ENCODE measurements at places on chromosomes 11 and 22.

DNA sequence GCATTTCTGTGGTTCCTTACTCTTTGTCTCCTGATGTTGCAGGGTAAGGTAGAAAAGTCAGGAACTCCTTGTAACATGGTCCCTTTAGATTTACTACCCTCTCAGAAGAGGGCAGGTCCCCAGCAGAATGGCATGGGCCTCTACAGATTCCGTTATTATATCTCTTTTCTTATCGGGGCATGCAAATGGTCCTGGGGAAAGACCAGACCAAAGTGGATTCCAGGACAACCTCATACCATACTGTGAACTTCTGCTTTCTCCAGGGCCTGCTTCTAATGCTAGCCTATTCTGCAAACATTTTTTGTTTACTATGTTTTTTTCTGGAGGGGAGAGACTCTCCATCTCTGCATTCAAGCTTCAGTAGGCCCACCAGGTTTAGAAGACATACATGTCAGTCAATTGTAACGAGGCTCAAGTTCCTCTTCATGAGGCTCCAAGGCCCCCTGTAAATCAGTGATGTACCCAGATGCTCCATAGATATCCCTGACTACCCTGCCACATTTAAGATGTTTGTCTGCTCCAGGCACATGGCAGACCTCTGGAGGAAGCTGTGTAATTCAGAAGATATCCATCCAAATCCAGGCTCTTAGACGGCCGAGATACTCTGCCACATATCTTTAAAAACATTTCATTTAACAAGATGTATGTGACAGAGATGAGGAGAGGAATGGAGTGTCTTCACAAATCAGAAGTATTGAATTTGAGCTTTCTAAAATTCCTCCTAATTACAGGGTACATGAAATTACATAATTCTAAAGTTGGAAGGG is 8.5 kb upstream of the ME3 start:
- no peak for DNase-seq

- no peak for DNase-seq
Observed at GRCh38 chr11:65113839-65114238, 2.2 kb downstream of the TM7SF2 start.

DNA sequence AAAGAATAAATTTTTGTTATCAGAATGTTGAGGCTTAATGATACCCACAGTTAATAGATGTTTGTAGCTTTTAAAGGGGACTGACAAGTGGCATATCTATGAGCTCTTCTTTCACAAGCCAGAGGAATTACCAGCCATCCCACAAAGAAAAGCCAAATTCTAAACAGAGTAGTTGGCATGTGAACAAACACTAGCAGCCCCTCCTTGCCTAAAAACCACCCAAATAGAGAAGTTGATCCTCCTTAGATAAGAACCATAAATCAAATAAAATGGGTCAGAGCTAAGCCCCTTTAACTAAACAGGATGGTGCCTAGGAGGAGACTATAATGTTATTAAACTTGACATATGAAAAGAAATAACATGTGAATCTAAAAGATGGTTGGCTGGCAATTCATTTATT is 11.4 kb downstream of the LPXN start:
- DNase-seq: no peak

- DNase-seq: peak; percentile 77
Observed at GRCh38 chr11:65036931-65037330, 4.1 kb upstream of the SAC3D1 start.

DNA sequence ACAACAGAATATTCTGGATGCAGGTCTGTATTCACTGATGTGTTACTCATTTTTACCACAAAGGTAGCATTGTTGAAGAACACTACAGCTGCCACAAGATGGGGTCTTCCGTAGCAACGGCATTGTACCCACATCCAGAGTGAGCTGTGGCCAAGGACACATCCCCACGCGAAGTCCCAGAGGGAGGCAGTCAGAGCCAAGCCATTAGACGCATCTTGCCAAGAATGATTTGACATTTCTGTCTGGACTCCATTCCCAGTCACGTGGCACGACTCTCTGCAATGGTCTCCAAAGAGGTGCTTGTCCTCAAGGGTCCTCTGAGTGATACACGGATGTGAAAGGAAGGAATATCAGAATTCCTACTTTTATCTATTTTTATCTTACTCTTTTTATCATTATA is 15.5 kb downstream of the OPCML start:
- no peak for DNase-seq

GRCh38 chr11:78635814-78636506 is 61.3 kb upstream of the NARS2 start:
- DNase-seq: no peak

- DNase-seq: no peak
Observed at GRCh38 chr11:1230456-1231395, 7.9 kb downstream of the MUC5B start.

DNA sequence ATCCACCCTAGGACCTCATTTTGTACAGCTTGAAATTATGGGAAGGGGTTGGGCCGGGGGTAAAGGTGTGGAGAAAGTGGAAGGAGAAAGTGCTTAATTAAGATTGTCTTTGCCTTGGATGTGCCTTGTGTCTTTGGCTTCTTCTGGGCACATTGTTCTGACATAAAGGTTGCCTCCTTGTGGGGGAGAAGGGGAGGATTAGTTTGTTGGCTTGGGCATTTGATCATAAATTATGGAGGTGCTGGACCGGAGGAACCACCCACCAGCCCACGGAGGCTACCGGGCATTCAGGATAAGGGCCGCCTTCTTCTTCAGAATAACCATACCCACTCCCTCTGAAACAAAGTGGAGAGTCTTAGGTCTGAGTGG is 1.3 kb downstream of the PAFAH1B2 start:
- DNase-seq: peak; percentile 34

- peak; percentile 72 for DNase-seq
Observed at GRCh38 chr11:116563028-116563711, 209.6 kb downstream of the BUD13 start.

DNA sequence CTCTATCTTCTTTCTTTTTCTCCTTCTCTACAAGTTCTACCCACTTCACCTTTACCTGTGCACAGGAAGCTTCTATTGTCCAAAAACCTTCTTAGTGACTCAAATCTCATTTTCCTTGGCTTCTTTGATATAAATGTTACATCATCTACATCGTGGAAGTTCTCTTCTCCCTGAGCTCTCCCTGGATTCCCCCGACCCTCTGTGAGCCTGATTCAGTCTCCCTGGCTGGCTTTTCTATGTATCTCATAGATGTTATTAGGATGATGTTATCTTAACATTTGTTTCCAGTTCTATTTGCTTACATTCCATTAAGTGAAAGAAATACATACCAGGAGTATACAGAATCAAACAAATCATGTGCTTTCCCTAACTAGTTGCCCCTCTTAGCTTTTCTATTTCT is 235.8 kb upstream of the PITPNB start:
- no peak for DNase-seq

- no peak for DNase-seq
Observed at GRCh38 chr11:47944632-47945031, 35.7 kb upstream of the PTPRJ start.

DNA sequence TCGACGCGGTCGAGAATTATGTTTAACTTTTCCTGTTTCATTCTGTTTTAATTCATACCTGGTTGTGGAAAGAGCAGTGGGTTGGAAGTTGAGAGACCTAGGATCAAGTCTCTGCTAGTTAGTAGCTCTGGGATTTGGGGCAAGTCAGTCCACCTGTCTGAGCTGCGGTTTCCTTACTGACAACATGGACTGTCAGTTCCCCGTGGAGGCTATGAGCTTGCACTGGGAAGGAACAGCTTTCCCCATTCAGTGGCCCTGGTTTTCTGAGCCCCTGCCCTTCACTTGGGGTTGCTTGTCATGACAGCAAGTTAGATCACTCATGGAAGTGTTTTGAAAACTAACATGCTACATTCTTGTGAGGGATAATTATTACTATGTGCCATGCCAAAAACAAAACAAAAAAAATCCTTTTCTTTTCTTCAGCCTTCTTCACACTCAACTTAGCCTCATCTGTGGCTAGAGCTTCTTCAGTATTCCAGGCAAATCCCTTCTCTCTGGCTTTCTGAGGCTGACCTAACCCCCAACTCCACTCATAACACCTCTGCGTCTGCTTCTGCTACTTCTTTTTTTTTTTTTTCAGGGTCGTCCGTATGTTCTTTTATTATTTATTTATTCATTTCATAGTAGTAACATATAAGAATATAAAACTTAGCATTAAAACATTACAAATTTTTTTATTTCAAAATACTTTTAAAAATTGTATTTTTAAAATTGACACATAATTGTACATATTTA is 43.0 kb upstream of the ZBED5 start:
- DNase-seq: no peak

DNA sequence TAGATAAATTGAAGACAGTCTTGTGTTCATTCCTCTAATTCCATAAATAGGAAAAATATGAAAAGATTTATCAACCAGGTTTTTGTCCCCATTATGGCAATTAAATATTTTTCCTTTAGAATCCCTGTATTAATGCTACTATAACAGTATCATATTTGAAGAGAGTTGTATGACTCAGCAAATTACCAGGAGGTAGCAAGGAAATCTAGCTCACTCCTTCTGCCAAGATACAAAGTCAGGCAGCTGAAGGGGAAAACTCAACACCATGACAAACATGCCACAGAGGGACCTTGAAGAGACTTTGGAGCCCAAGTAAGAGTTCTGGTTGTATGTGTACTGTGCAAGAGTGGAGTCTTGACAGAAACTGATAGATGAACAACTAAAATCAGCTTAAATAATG is 143.3 kb downstream of the GUCY1A2 start:
- peak; percentile 19 for DNase-seq

GRCh38 chr11:14722496-14722895 is 78.9 kb downstream of the PDE3B start:
- DNase-seq: no peak

DNA sequence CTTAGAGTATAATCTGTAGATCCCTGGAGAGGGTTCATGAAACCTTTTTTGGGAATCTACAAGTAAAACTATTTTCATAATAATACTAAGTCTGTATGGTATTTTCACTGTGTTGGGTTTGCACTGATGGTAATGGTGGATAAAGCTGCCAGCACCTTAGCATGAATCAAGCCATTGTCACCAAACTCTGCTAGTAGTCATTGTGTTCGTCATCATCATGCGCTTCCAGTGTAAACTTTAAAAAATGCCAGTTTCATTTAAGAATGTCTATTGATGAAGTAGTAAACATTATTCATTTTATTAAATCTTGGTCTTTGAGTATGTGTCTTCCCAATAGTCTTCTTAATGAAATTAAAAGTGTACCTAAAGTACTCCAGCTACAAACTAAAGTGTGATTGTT is 15.0 kb downstream of the ALKBH3 start:
- peak; percentile 82 for DNase-seq

GRCh38 chr11:19027829-19028595 is 32.5 kb downstream of the MRGPRX2 start:
- no peak for DNase-seq

DNA sequence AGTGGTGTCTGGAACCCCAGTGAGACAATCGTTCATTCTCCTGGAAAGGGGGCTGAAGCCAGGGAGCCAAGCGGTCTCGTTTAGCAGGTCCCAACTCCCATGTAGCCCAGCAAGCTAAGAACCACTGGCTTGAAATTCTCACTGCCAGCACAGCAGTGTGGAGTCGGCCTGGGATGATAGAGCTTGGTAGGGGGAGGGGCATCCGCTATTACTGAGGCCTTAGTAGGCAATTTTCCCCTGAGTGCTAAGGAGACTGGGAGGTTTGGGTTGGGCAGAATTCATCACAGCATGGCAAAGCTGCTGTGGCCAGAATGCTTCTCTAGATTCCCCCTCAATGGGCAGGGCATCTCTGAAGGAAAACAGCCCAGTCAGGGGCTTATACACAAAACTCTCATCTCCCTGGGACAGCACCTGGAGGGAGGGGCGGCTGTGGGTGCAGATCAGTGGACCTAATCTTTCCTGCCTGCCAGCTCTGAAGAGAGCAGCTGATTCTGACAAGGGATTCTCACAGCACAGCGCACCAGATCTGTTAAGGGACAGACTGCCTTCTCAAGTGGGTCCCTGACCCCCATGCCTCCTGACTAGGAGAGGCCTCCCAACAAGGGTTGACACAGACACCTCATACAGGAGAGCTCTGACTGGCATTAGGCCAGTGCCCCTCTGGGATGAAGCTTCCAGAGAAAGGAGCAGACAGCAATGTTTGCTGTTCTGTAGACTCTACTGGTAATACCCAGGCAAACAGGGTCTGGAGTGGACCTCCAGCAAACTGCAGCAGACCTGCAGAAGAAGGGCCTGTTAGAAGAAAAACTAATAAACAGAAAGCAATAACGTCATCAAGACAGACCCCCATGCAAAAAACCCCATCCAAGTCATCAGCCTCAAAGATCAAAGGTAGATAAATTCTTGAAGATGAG is 14.8 kb downstream of the OR52M1 start:
- no peak for DNase-seq

GRCh38 chr11:76313271-76313670 is 67.7 kb downstream of the THAP12 start:
- DNase-seq: no peak

GRCh38 chr11:6388748-6389147 is 1.5 kb upstream of the SMPD1 start:
- DNase-seq: no peak

GRCh38 chr22:42805016-42805997 is 51.8 kb downstream of the ARFGAP3 start:
- peak; percentile 45 for DNase-seq

GRCh38 chr11:68325907-68326220 is 13.5 kb downstream of the LRP5 start:
- no peak for DNase-seq

- no peak for DNase-seq
Observed at GRCh38 chr11:65315204-65315865, 669 bp downstream of the CDC42EP2 start.

DNA sequence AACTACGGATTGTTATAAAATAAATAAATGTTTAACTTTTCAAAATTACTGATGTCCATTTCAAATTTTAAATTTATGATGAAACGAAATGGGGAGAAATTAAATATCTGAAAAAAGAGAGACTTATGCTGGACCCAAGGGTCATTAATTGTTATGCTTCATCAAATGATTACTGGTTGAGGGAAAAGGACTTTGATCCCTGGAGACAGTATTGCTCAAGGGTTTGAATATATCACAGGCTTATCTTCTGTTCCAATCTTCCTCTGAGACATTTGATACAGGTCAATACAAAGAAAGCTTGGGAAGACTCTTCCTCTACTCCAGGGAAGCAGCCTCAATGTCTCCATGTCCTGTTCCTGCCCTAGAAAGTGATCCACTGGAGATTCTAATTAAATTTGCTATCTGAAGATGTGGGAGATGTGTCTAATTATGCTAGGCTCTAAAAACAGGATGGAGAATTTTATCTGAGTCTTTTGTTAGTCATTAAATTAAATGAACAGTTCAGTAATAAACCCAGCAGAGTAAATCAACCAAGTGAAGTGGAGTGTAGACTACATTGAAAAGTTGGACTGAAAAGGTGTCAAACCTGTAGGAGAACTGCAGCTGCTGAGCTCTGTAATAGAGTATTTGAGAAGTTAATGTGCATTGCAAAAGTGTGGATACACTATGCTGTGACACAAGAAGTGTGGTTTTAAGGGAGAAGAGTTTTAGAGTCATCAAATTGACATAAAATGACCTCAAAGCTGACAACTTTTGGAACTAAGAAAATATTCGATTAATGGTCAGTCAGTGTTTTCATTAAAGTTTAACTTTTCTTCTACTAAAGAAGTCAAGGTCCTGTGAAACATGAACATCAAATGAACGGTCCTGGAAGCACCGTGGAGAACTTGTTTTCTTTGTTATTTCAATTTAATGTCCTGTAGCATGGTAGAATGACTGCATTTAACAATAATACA is 623.7 kb upstream of the CCDC90B start:
- no peak for DNase-seq

- peak; percentile 98 for DNase-seq
Observed at GRCh38 chr11:112086422-112087191, at the start of the genes SDHD and TIMM8B. TSS of gene SDHD (plus strand) at chr11:112086873. CDS start at chr11:112086908, 35 bp downstream. TSS of gene TIMM8B (minus strand) at chr11:112086756. CDS start at chr11:112086723, 33 bp downstream.

All from pons (tissue), 1 donor.